ENCODE measurements at places on chromosomes 7 and 10. TPM values are rescaled to one million over a fixed set of nuclear protein-coding genes. Genes with fewer than 3 reads are reported as not detected.

MYH16 gene
- not detected for total RNA-seq

CYP3A7 gene
- total RNA-seq: not detected

DYDC2 gene
- not detected for total RNA-seq

ZNF853 gene
- 0.16 TPM for total RNA-seq

RPP38 gene
- total RNA-seq: 16.3 TPM

ARID5B gene
- 30.9 TPM for total RNA-seq
